ENCODE measurements at places on chromosomes 2 and 18.

DNA sequence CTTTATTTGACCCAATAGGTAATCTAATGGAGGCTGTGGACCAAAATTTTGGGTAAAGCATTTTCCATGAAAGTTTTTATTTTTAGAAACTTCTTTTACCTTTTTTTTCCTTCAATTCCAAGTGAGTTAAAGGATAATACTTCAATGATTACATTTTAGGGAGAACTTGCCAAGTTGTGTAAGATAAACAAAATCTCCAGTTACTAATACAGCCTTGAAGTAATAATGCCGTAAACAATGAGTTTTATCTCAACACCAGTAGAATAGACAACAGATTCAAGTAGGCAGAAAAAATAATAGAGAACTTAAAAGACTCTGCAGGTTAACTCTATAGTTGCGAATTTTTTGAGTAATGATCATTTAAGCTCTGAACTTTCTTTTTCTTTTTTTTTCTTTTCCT, 807.4 kb downstream of the CNTNAP5 start:
- DNase-seq: no peak

- DNase-seq: no peak
These were observed 90.8 kb upstream of the HS6ST1 start for GRCh38 chr2:128409326-128410034.

- DNase-seq: peak; percentile 33
These were observed 131.2 kb upstream of the TTC39C start for GRCh38 chr18:23883277-23883790.

DNA sequence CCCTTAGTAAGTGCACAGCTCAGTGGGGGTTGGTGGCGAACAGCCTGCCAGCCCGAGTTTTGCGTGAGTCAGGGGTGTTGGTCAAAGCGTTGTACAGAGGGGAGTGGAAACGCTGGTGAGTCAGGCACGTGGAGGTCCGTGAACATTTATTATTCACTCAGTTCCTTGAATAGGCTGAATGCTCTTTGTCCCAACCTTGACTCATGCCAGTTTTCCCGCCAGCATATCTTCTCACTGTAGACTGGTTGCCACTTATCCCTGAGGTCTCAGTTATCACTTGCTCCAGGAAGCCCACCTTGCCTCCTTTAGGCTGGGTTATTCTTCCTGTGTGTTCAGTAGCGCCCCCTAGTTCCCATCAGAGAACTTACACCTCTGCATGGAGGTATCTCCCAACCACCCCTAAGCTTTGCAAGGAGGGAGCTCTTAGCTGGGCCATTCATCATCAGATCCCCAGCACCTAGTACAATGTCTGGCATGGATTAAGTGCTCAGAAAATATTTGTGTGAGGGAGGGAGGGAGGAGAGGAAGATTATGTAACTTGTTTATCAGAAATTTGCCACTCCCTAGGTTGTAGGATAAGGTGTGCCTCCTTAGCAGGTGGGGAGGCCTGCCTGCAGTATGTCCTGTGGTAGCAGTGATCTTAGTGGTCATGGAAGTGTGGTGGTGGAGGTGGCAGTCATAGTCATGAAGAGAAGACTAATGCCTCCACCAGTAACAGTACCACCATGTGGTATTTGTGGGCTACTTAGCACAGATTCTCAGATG, 72.1 kb downstream of the CABLES1 start:
- DNase-seq: no peak

DNA sequence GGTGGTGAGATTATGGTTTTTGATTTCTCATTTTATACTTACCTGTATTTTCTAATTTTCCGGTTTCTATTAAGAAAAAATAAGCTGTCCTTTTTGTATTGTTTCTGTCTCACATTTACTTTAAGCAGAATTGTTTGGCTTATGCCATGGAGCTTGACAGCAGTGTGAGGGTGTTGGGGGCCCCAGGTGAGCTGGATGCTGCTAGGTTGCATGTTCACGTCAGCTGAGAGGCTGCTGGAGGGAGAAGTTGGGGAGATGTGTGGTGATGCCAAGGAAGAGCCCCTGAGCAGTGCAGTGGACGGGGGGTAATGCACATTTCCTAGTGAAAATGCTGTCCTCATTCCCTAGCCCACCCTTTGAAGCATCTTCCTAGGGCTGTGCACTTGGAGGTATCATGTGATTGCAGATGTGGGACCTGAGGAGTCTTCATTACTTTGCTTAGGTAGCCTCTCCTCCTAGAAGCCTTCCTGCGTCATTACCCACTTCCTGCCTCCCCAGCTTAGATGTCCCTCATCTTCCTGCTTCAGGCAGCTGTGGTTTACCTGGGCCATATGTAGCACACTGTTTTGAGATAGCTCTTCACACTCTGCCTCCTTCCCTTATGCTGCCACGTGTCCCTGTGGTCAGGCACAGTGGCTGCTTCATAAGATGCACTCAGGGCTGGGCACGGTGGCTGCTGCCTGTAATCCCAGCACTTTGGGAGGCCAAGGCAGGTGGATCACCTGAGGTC, 16.2 kb downstream of the ATG16L1 start:
- DNase-seq: no peak

DNA sequence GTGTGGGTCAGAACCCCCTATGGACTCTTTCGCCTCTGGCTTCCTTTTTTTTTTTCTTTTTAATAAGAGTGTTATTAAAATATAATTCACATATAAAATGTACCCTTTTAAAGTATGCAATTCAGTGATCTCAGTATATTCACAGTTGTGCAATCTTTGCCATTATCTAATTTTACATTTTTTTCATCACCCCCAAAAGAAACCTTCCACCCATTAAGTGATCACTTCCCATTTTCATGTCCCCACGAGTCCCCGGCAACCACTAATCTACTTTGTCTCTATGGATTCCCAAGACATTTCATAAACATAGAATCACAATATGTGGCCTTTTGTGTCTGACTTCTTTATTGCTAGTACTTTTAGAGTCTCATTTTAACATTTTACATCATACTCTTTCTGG, 38.7 kb upstream of the ANXA4 start:
- peak; percentile 56 for DNase-seq

- no peak for DNase-seq
These were observed 557 bp upstream of the E2F6 start for GRCh38 chr2:11466307-11467128.

GRCh38 chr2:235567842-235568241, 74.0 kb downstream of the AGAP1 start:
- DNase-seq: no peak

DNA sequence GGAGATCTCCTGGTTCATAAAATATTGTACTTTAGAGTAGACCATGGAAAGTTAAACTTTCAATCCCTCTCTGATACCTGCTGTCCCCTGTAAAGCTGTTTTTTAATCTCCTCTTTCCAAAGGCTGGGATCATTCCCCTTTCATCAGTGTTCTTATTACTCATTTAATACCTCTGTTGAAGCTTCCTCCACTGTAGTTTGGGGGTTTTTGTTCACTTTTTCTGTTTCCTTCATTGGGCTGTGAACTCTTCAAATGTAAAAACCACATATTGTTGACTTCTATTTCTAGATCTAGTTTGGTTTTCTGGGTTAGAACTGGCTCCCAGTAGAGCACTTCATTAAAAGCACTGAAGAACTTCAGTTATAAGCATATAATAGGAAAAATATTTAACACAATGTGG, 598.1 kb downstream of the RNF144A start:
- DNase-seq: no peak

DNA sequence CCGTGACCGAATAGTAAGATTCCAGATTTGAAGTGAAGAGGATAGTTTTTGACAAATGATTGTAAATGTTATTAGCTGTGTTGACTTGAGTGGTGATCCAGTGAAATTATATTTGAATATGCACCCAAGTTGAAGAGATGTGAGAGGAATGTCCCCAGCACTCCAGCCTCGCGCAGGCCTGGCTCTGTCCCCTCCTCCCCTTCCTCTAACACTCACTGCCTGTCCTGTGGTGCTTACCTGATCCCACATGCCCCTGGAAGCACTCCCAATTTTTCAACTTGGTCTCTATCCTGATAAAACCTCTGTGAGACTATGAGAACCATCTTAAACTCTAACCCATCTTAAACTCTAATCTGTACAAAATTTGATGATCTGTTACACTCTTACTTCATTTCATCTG, 154.7 kb upstream of the LRP1B start:
- DNase-seq: no peak

DNA sequence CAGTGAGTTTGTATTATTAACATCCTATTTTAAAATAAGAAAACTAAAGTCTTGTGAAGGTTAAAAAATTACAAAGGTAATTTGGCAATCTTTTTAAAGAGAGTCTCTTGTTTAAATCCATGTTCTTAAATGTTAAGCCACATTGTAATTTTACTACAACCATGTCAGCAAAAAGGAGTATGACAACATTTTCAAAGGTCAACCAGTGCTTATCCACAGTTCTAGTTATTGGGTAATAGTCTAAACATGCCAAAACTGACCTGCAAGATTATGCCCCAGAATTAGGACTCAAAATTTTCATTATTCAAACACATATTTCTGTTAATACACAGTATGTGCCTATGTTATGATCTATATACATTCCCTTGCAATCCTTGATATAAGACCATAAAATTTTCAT, 1312.6 kb upstream of the CHAC2 start:
- no peak for DNase-seq

DNA sequence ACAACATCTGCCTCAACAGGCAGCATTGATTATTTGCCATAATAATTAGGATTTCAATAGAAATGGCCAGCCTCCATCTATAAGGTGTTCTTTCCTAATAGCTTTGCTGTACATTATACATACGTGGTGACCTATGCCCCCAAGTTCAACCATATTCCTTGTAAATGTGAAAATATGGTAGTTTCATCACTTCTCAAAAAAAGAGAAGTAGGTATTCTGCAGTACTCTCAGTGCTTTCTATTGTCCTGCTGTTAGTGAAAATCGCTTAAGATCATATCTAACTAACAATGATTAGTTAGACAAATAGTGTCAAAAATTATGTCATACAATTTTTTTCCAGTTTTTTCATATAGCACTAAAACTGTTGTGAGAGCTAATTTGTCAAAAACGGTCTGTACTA, 79.6 kb downstream of the SLC4A10 start:
- no peak for DNase-seq

DNA sequence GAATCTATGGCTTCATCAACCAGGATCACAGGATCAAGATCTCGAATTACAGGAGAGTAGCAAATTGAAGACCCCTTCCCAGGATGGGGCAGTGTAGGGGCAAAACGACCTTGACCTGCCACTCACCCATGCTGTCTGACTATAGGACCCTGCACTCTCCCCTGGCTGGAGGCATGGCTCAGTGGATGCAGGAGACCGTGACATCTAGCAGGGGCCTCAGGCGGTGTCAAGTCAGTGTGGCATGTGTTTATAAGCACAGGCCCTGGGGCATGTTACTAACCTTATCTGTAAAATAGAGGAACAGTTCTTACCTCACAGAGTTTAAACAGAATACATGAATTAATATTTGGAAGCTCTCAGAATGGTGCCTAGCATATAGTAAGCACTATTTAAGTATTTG, 3.5 kb downstream of the HAAO start:
- DNase-seq: no peak

DNA sequence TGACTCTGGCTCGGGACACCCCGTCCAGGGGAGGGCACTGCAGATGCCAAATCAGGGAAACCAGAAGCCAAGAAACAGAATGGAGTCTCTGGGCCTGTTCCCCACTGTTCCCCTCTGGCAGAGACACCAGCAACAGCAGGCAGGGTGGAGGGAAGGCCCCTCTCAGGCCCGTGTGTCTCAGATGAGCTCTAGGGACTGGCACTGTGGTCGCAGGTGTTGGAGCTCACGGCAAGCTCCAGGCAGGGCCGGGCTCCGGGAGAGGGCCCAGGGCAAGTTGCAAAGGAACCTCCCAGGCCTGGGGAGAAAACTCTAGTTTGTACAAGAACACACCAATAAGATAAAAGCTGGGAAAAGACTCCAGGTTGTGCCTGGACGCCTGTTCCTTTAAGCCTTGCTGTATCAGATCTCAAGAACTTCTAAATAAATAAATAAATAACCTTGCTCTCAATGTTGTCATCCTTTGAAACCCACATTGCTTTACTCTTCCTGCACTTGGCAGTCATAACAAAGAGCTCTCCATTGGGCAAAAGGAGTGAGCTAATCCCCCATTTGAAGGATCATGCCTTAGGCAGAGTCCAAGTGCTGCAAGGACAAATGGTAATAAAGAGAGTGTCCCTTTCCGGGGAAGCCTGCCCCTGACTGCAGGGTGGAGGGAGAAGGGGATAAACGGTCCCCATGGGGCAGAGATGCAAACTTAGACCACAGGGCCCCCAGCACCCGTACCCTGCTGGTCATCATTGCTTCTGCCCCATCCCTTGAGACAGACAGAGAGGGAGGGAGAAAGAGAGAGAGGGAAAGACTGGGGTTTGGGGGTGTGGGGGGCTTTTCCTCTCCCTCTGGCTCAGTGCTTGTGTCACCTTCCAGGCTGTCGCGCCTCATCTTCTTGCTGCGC, 33.3 kb downstream of the CNGA3 start:
- no peak for DNase-seq

- no peak for DNase-seq
These were observed 21.6 kb downstream of the MC4R start for GRCh38 chr18:60350941-60351340.

GRCh38 chr2:209368914-209369313, 54.9 kb upstream of the MAP2 start:
- DNase-seq: no peak

DNA sequence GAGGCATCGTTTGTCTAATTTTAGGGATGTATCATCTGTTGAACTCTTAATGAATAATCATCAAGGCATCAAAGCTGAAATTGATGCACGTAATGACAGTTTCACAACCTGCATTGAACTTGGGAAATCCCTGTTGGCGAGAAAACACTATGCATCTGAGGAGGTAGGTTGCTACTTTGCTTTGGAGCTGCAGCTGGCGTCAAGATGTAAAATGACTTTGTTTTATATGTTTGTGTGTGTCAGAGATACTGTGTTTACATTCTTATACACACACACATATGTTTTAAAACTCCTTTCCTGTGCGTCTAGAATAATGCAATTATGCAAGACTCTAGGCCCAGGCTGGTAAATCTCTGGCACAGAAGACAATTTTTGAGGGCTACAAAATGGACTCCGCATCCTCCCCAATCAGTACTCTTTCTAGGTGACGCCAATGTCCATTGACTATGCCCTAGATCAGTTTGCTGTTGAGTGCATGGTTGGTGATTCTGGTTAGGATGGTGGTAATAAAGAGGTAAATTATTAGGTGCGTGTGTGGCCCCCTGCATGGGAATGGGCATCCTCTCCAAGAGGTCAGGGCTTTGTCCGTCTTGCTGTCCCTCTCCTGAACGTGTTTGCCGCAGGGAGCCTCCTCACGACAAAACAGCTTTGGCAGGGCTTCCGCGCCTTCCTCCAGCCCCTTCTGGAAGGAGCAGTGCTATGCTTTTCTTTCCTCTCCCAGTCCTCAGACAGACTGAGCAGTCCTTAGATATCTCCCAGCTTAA, 68.2 kb upstream of the EML6 start:
- no peak for DNase-seq

Data from suppressor macrophage (primary cell).